ENCODE measurements at places on chromosomes 6 and 20. TPM values are rescaled to one million over a fixed set of nuclear protein-coding genes. Genes with fewer than 3 reads are reported as not detected.
A peak's percentile ranks its signal among the peaks of the same experiment; 100 is the strongest.

DNA sequence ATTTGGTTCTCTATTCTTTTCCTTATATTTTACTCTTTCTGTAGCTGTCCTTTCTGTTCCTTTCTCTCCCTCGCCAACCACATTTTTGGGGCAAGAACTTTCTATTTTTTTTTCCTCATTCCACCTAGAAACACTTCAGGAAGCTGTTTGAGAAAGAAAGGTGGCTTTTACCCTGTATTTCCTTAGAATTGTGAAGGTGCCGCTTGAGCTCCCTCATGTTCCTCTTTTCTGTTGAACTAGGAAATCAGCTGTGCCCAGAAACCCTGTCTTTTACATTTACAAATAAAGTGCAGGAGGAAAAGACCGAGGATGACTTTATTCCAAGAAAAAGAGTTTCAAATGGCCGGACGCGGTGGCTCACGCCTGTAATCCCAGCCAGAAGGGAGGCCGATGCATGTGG is 38.2 kb downstream of the OR2B2 start:
- no peak for DNase-seq

DNA sequence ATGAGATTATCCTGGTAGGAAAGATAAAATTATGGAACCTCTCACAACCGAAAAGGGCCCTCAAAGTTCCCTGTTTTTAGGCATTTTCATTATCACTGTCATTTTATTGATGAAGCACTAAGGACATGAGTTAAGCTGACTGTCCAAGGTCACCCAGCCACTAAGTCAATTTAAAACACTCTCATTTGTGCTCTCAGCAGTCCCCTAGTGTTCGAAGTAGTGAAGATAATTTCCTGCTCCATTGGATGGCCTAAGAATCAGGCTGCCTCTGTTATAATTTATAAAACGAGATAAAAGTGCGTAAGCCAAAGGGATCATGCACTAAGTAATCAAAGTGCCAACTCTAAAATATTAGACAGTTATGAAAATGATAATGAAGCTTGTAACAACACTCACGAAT is 169.1 kb downstream of the KIF16B start:
- DNase-seq: no peak

GRCh38 chr6:82270881-82271635 is 23.5 kb upstream of the IBTK start:
- no peak for DNase-seq

DNA sequence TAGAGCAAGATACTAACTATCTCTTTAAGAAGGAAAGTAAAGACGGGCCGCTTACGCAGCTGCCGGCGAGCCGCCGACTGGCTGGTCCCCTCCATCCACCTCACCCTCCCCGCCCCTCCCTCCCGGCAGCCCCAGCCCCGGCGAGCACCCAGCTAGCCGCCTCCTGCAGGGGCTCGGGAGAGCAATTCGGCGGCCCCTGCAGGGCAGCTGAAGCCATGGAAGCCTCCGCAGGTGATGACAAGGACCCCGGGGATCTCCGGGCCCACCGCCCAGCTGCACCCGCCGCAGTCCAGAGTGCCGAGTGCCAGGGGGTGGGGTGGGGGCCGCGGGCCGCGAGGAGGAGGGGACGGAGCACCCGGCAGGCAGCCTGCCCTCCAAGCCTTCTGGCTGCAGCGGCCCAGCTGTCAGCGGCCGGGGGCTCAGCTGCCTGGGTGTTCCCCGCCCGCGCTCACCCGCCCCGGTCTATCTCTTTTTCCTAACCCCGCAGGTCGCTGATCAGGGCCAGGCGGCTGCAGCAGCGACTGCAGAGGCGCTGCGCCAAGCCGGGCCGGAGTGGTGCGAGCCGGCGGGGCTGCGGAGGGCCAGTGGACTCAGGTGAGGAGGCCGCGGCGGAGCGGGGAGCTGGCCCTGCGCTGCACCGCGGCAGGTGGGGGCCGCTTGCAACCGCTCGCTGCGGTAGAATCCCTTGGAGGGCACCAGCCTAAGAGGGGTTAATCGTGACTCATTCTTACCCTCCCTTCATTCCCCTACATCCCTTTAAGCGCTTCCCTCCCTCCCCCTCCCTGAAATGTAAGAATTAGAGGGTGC is at the start of gene SNPH:
TSS of gene SNPH (plus strand) at position 128 of the 807 bp plus-strand sequence. CDS start 29,946 bp downstream, outside the sequence.
- DNase-seq: peak; percentile 92

- DNase-seq: no peak
These were observed 88.0 kb downstream of the CDS2 start for GRCh38 chr20:5214826-5215225.

DNA sequence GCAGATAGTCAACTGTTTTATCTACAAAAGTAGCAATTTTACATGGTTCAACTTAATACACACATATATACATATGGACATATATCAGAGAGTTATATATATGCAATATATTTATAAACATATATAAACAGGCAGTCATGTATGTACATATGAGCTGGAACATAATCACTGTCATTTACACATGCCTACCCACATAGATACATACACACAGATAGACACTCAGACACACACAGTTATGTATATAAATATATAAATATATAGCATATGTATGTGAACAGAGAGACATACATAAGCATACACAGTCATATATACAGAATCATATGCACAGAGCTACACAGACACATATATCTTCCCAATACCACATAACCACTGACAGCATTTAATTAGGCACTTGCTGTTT is 2.2 kb downstream of the WFDC5 start:
- no peak for DNase-seq

DNA sequence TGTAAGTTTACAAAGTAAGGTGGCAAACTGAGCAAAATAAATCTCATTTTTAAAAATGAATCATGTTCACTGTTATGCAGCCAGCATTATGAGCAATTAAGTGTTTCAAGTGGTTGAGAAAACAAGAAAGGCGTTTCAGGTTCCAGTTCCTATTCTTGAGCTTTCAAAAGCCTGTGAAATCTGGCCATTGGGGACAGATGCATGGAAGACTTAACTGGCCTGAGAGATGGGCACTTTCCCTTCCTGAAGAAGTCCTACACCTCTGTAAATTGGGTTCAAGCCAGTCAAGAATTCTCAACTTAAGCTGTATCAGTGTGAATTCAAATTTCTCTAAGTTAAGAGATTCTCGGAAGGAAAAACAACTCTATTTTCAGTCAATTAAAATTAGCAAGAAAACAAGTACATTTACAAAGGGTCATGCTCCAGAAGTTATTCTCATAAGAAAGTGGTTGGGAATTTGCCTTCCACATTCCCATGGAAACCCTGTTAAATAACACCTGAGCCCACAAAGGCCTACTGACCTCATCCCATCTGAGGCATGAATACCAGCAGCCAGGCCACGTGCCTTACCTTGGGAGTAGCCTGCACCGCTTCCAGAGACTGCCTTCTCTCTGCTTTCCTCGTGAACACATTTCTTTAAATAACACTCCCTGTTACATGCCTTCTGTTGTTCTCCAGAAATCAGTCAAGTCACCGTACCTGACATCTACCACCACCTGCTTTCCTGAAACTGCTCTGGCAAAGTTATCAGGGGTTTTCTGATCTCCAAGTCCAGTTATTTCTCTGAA is 19.4 kb downstream of the MAP3K5 start:
- no peak for DNase-seq

DNA sequence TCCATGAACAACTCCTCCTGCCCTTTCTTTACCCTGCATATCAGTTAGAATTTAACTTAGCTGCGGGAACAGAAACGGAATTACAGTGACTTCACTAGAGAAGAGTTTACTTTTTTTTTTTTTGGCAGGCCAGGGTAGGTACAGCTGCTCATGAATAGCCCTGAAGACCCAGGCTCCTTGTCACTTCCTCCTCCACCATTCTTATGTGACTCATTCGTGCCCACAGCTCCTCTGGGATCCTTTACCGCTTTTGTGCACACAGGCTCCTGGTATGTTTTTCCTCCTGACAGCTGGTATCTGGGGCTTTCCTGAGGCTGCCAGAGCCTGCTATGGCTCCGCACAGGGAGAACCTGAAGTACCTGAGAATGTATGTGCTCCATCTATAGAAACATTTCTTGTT is 3.9 kb upstream of the KCNS1 start:
- no peak for DNase-seq

DNA sequence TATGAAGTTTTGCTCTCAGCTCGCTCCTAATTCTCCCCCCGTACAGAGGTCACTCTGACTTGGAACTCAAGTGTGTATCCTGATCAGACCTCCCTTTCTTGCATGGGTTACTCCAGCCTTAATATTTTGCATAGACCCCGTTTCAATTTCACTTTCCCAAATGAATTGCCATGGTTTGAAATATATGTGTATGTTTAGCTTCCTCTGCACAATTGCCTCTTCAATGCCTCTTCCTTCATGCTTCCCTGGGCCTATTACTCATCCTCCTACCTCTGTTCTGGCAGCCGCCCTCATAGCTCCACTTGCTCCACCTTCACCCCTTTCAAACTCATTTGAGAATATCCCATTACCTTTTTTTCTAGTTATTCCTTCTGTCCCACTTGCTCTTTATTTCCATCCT is 90.0 kb upstream of the SAMD5 start:
- no peak for DNase-seq

DNA sequence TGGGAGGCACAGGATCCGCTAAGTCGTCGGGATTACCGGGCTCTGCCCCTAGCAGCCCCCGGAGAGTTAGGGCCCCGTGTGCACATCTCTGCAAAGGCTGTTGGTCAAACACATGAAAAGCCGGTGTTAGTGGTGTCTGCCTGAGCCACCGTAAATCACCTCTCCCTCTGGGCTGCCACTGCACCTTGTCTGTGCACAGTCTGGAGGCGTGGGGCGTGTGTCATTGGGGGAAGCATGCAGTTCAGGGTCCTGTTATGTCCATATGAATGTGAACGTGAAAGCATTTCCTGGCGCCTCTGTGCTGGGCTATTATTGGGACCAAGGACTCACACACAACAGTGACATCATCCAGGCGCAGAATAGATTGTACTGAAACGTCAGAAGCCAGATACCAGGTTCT is 305.6 kb downstream of the NRN1 start:
- DNase-seq: no peak

- no peak for DNase-seq
These were observed 76.2 kb downstream of the LYRM2 start for GRCh38 chr6:89562093-89562973.

GRCh38 chr6:781350-781961 is 88.5 kb upstream of the EXOC2 start:
- no peak for DNase-seq

- no peak for DNase-seq
These were observed 122.3 kb upstream of the AFDN start for GRCh38 chr6:167704396-167704901.

The GGTLC1 gene
- not detected for polyA plus RNA-seq

The ADGB gene
- polyA plus RNA-seq: not detected
